ENCODE measurements at places on chromosomes 12 and 14.

GRCh38 chr12:64696080-64696741 lies 63.0 kb downstream of the GNS start:
- DNase-seq: no peak

DNA sequence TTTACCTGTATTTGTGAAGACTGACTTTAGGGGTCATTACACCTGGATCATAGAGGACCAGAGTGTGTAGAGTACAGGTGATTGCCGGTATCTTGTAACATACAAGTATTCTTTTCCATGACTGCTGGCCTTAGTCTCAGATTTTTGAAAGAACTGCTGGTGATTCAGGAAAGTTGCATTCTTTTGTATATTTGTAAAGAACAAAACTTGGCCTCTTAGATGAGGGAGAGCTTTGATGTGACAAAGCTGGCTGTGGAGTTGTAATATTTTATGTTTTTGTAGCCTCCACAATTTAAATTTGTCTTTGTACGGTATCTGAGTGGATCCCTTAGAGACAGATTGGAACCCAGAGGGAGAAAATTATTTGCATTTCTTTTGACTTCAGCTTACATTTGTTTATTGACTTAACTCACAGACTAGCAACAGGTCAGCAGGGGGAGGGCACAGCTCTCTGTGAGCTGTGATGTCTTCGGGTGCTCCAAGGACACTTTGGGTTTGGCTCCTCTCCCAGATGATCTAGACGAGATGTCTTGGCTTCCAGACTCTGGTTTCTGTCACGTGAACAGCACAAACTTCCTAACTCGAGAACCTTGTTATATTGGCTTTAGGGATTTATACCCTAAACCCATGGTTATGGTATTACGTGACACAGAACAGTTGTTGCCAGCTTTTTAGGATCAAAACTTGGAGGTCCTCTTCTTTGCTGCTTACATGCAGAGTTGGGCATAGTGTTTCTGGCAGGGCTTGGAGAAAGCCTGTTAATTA lies 65.9 kb downstream of the DAAM1 start:
- no peak for DNase-seq

DNA sequence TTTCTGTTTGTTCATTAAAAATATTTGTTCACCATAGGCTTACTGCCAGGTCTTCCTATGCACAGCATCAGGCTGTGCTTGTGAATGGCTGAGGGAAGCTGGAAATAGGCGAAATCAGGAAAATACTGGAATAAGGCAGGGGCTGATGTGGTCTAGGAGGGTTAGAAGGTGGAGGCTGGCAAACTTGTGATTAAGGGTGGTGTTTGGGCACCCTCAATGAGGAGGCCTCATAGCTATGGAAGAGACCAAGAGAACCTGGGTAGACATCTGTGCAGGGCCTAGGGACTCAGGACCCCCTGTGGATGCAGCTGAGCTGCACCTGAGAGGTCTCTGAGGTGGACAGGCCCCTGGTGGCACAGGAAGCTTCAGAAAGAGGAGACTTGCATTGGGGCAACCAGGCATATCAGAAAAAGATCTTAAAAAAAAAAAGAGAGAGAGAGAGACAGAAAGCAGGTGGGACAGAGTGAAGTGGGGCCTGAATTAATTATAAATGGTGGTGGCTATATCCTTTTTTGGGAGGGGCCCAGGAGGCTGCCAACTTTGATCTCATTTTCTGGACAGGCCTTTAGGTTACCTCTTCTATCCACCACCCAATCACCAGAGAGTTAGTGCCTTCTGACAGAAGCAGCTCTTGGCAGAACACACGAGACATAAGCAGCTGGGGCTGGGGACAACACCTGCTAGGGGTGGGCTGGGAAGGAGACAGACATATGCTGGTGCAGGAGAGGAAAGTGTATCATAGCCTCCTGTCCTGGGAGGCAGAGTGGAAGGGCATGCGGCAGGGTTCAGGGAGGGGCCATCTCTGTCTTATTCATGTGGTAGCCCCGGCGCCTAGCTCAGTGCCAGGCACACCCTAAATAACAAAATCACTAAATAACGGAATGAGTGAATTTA lies 46.7 kb upstream of the ATP23 start:
- no peak for DNase-seq

DNA sequence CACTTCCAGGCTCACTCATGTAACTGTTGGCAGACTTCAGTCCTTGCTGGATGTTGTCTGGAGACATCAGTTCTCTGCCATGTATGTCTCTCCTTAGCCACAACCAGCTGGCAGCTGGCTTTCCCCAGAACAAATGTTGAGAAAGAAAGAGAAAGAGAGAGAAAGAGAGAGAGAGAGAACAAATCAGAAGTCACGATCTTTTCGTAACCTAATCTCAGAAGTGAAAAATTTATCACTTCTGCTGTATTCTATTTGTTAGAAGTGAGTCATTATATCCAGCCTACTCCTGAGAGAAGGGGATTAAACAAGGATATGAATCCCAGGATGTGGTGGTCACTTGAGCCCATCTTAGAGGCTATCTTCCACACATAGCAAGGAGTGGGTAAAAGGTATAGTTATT lies 101.2 kb downstream of the BTG1 start:
- no peak for DNase-seq

GRCh38 chr12:102496591-102496990 lies 16.2 kb upstream of the IGF1 start:
- no peak for DNase-seq

DNA sequence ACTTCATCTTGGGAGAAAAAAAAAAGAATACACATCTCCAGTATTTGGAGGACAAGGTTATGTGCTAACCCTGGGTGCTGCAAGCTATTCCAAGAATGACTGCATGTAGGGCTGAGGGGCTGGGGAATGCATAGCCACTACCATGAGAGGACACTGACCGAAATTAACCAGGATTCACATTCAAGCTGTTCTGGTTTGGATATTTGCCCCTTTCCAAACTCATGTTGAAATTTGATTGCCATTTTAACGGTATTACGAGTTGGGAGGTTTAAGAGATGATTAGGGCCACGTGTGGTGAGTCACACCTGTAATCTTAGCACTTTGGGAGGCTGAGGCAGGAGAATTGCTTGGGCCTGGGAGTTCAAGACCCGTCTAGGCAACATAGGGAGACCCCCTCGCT lies 18.5 kb upstream of the MARK3 start:
- no peak for DNase-seq

DNA sequence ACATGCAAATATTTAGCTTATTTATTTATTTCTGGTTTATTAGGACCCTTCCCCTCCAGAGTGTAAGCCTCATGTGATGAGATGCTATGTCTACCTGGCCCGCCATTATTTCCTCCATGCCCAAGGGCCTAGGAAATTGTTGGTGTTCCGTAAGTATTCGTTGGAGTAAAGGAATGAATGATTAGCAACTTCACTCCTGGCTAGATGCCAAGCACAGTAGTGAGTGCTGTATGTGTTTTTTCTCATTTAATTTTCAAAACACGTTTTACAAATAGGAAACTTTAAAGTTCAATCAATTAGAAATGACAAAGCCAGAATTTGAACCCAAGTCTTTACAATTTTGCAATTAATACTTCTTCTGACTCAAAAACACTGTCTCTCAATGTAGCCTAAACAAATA lies 253.8 kb downstream of the BCAT1 start:
- DNase-seq: no peak

DNA sequence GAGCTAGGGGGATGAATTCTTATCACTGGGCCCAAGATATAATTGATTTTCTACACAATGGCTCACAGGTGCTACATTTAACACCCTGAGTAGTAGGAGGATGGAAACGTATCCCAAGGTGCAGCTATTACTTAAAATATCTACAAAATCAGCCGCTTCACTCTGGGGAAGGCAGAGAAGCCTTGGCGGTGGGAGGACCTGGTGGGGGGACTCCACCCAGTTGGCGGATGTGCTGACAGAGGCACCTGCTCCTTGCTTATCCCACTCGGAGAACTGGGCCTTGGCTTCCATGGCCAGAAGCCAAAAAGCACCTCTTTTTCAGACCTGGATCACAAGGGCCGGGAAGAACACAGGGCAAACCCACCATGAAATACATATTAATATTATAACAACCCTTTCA lies 106.3 kb downstream of the OTX2 start:
- DNase-seq: no peak

GRCh38 chr12:8678661-8679111 lies 16.1 kb upstream of the MFAP5 start:
- DNase-seq: no peak

DNA sequence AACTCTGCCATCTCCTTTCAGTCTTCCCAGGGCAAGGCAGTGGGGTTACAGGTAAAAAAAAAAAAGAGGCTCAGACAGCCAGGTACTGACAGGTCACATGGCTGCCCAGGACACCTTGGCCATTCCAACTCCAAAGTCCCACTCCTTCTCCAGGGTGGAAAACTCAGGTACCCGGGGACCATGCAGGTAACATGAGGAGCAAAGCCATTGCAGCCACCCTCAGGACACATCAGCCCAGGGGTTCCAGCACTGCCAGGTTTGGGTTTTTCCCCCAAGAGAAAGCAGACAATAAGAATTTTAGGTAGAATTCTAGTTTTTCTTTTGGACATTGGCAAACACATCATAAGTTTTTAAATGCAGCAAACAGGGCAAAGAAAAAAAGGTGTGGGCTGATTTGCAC lies 15.3 kb downstream of the FAM222A start:
- DNase-seq: no peak

GRCh38 chr12:28088566-28089272 lies 101.5 kb upstream of the CCDC91 start:
- DNase-seq: no peak

GRCh38 chr12:3132636-3133404 lies 55.6 kb downstream of the TSPAN9 start:
- DNase-seq: no peak

DNA sequence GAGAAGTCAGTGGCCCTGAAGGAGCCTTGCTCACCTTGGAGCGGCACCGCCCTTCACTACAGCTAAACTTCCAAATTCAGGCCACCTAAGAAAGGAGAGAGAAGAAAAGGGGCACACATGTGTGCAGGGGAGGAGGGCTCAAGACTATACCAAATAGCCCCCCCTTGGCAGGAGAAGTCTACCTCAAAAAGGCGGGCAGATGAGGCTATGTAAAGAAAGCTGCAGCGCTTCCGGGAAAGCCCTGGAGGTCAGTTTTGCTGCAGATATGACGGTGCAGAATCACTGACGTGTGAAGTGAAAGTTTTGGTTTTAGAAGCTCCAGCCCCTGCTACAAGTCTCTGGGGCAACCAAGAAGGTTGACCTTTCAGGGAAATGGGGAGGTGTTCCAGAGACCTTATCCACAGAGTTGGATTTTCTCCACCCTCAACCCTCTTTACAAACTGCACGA lies 48.2 kb upstream of the PNMA1 start:
- DNase-seq: no peak

- no peak for DNase-seq
Observed at GRCh38 chr14:36746872-36747271, 85.2 kb downstream of the PAX9 start.

DNA sequence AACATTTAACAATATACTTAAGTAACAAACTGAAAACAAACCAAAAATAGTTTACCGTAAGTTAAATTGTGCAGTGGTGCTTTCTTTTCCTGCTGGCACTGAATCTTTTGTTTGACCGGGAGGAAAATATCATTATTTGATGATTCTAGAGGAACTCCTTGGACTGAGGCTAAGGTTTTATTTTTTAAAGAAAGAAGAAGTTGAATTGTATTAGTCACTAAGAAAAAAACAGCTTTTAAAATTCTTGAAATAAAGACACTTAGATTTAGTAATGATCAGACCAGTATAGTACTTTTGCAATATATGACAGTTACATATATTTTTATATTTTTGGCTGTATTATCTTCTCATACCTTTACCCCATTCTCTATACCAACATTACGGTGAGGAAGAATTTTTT lies 10.3 kb downstream of the MIS18BP1 start:
- DNase-seq: no peak

DNA sequence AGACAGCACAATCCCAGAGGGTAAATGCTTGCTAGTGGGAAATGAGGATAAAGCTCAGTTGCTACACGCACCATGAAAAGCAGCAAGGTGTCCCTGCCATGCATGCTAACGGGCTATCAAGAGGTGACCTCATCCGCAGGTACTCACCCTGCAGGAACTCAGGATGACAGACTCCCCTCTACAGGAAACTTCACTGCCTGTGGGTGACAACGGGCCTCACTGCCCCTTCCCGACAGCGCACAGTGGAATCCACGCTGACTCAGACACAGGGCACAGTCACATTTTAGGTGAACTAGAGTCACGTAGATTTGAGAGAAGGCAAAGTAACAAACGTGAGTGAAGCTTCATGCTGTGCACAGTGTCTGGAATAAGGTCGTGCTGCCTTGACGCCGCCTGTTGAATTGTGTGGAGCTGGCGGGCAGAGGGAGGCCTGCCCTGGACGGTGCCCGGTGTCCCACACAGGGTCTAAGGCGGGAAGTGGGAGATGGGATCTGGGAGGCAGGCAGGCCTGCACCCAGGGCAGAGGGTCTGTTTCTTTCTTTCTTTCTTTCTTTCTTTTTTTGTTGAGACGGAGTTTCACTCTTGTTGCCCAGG lies 331.8 kb downstream of the TMEM132D start:
- no peak for DNase-seq

DNA sequence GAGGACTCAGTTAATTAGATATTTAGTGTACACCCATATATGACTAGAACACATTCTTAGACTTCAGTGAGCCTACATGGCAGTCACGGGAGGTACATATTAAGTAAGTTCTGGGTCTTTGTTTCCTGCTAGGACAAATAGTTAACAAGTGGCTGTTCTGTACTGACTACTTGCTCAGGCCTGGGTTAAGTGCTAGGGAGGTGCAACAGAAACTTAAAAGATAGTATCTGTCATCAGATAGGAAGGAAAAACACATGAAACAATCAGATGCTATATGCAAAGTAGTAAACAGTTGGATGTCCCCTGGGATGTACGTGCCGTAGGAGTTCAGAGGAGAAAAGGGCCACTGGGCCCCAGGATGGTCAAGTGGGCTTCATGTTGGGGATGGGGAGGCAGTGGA lies 59.5 kb downstream of the SLC4A8 start:
- no peak for DNase-seq

GRCh38 chr12:131913666-131914065 lies 15.4 kb upstream of the PUS1 start:
- DNase-seq: no peak

DNA sequence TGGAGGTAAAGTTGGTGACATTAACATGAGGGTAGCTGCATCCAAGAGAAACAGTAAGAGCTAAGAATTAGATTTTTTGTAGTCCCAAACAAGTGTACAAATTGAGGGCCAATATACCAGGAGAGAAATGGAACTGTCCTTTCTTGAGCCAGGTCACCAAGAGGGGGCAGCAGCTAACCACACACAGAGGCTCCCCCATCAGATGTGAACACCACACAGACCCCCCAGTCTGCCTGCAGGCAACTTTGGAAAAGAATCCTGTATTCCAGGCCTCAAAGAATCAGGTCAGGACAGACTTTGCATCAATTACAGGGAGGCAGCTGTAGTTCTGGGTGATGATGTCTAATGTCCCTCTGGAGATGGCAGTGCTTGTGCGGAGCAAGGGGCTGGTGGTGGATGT lies 77.9 kb downstream of the SPTB start:
- DNase-seq: no peak

Measured in stimulated activated CD8-positive, alpha-beta memory T cell treated with anti-CD3 and anti-CD28 coated beads, Interleukin-7, amount 100 ng/mL, for 1 hour (primary cell).